Myocyte (in vitro differentiated cells): ENCODE measurements at places on chromosomes 11 and 22. TPM values are rescaled to one million over a fixed set of nuclear protein-coding genes. Genes with fewer than 3 reads are reported as not detected.

The UCP2 gene
- total RNA-seq = 108 and 148 TPM in 2 replicates

The ELP4 gene
- total RNA-seq = 22.3 and 27.2 TPM in 2 replicates

DNA sequence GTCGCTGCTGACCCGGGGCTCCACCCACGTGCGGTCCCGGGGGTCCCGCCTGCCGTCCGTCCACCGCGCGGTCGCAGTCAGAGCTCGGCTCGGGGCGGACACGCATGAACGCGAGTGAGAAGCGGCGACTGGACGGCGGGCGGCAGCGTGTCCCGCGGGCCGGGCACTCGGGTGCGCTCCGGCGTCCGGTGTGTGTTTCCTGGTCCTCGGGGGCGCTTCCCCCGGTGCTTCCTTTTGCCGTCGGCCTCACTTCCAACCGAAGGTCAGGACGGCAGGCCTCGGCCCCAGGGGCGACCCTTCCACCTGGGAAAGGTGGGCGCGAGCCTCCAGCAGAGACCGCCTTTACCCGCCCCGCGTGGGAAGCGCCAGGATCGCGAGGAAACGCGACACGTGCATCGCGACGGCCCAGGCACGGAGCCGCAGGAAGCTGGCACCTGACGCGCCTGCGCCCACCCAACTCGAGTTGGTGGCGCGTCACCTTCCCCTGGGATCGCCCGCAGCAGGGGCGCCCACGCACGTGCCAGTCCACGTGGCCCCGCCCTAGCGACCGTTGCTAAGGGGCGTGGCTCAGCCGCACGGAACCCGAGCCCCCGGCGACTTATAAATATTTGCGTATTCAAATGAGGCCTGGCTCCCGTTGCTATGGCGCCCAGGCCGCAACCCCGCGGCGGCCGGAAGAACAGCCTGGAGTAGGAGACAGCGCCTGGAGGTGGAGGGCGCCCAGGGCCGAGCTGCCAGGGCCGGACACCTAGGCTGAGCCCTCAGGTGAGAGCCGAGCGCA is at the start of gene LRRC56:
Gene LRRC56, plus strand, starts transcription at position 687 of the 781 bp plus-strand sequence. CDS start 3,158 bp downstream, outside the sequence.
- peak; percentile 34 for DNase-seq

GRCh38 chr22:17890245-17890671 is 116.0 kb upstream of the BID start:
- peak; percentile 91 for DNase-seq

DNA sequence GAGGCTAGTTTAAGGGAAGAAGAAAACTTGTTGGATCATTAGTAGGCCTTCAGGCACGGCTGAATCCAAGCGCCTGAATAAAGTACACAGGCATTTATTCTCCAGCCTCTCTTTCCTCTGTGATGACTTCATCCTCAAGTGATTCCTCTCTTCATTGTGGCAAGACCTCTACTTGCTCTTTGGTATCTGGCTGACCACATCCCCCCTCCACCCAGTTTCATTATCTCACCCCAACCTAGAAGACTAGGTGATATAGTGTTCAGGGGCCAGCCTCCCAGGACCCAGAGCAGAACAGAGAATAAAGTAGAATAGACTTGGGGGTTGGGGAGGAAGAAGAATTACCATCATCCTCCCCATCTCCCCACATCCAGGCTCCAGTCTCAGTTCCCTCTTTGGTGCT is 189.3 kb downstream of the MIAT start:
- DNase-seq = peak; percentile 7

GRCh38 chr11:118621071-118621783 is 13.8 kb downstream of the PHLDB1 start:
- DNase-seq = peak; percentile 93

- DNase-seq = peak; percentile 21
Observed at GRCh38 chr11:48034926-48035871, 54.8 kb downstream of the PTPRJ start.
